ENCODE measurements at places on chromosomes 13 and 19.

- DNase-seq: no peak
Observed at GRCh38 chr13:104301171-104301975, 1235.2 kb upstream of the SLC10A2 start.

DNA sequence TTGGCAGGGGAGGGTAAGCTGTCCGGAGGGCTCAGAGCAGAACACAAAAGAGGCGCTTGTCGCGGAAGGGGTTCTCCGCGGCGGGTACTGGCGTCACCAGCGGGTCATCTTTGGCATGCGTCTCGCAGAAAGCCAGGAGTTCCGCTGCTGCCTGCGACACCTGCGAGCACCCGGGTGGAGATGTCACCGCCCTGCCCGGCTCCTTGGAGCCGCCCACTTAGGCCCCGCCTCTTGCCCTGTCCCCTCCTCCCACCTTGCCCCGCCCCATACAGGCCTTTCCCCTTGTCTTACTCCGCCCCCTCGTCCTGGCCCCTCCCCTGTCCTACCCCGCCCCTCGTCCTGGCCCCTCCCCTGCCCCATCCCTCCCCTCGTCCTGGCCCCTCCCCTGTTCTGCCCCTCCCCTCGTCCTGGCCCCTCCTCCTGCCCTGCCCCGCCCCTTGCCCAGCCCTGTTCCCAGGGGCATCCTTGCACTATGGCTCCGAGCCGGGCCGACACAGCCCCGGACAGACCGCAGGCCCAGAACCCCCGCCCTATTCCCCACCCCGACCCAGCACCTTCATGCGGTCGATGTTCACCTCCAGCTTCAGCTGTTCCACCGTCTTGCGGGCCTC is 1.9 kb downstream of the GNG8 start:
- DNase-seq: peak; percentile 78

GRCh38 chr13:105037110-105037509 is 1498.4 kb downstream of the EFNB2 start:
- DNase-seq: no peak

- DNase-seq: no peak
Observed at GRCh38 chr13:65830411-65831205, 1399.5 kb downstream of the PCDH9 start.

- DNase-seq: no peak
Observed at GRCh38 chr19:2552859-2553258, 76.9 kb downstream of the GADD45B start.

DNA sequence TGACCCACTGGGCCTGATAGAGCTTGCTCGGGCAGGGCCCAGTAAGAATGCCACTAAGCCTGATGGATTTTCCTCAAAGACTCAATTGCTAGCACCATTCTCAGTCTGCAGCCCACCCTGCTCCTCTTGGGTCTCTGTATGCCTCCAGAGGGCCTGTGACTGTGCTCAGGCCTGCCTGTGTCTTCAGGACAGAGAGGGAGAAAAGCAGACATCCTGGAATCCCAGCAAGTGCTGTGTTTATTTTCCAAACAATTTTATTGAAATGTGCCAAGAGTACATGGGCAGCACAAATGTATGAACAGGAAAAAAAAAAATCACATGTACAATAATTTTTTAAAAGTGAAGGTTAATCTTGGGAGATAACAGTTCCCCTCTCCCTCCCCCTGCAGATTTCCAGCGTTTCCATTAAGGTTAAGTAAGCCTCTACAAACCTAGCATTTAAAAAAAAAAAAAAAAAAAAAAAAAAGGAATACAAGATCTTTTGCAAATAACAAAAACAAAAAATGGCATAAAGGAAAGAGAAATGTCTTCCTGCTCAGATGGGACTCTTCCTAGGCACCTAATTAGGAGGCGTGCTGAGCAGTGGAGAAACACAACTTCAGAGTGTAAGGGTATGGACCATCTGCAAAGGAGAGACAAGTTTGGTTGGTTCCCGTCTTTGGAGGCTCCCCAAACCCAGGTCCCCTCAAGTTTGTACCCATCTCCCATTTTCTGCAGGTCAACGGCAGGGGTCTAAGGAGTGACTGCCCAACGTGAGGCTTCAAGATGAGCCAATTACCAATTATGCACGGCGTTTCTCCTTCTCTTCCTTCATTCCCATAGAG is 4.8 kb upstream of the ECH1 start:
- DNase-seq: no peak

- no peak for DNase-seq
Observed at GRCh38 chr13:27665761-27666160, 44.1 kb downstream of the POLR1D start.

DNA sequence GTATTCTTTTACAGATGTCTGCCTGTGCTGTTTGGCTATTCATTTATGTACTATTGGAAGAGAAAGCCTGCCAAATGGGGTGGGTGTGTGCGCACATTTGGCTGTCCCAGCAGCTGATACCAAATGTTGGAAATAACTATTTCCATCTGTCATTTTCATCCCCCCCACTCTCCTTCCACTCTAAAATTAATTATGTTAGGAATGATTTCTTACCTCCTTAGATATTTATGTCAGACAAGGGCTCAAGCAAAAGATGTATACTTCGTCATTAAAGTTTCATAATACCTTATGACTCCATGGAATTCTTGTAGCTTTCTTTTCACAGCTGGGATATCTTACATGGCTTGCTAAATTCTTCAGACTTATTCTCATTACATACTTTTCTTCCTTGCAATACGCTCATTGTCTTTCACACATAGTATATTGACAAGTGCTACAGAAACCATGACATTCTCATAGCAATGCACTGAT is 18.6 kb downstream of the ITM2B start:
- DNase-seq: no peak

GRCh38 chr13:65926750-65927171 is 1303.4 kb downstream of the PCDH9 start:
- DNase-seq: no peak

- DNase-seq: no peak
Observed at GRCh38 chr13:25249001-25249543, 38.2 kb downstream of the MTMR6 start.

GRCh38 chr13:95123726-95124125 is 177.5 kb downstream of the ABCC4 start:
- no peak for DNase-seq

- DNase-seq: no peak
Observed at GRCh38 chr19:19226663-19227062, 14.9 kb downstream of the NCAN start.

- no peak for DNase-seq
Observed at GRCh38 chr13:112573710-112574109, 14.2 kb downstream of the TUBGCP3 start.

DNA sequence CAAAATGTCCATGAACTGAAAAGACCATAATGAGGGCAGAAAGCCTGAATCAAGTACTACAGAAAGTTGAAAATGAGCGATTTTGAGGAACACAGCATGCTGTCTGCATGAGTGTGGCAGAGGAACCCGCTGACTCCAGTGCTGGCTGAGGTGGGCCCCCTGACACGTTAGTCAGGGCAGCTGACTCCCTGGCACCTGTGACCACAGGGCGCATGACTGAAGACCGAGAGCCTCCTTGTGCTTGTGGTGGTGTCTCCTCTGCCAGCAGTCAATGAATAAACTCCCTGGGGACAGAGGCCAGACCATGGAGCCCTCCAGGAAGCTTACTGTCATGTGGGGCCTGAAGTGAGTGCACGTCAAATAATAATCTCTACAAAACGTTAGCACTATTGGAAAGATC is 38.4 kb upstream of the VSTM2B start:
- DNase-seq: no peak

- DNase-seq: no peak
Observed at GRCh38 chr13:110555601-110556223, 5.8 kb downstream of the RAB20 start.

DNA sequence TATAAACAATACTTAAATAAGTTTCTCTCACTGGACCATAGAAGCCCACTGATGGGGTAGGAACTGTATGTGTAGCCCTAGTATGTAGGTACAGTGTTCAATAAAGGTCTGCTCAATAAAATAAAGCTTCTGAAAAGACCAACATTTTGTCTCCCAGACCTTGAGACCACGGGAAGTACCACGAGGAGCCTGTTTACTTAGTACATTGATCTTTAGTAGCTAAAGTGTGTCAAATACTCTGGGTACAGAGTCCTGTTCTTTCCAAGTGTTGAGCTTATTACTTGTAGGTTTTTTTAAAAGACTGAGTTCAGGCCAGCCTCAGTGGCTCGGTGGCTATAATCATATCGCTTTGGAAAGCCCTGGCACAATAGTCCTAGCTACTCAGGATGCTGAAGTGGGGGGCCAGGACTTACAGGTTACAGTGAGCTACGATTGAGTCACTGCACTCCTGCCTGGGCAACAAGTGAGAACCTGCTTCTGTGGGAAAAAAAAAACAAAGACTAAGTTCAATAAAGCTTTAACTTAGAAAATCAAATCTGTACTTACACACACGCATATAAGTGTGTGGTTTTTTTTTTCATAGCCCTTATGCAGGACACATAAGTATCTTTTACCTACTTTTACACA is 3.4 kb downstream of the MTRF1 start:
- DNase-seq: no peak
